Activated CD4-positive, alpha-beta T cell treated with anti-CD3 and anti-CD28 coated beads, Interleukin-2, amount 50 U/mL, for 48 hours (primary cell): ENCODE measurements at places on chromosomes 12 and 14.

DNA sequence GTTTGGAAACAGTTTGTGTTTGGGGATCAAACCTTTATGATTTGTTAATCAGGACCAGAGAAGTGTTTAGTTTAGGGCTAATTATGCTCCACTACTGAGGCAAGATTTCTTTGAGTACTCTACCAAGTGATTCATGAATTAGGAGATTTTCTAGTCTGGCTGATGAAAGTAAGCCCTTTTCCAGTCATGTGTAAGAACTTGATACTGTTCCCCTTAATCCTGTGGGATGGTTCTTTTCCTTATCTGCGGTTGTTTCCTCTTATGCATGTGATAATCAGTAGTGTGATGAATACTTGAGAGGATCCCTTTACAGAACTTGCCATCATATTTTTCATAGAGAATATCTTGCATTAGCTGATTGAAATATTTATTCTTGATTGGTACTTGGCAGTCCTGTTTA lies 42.1 kb downstream of the DYRK2 start:
- no peak for DNase-seq

DNA sequence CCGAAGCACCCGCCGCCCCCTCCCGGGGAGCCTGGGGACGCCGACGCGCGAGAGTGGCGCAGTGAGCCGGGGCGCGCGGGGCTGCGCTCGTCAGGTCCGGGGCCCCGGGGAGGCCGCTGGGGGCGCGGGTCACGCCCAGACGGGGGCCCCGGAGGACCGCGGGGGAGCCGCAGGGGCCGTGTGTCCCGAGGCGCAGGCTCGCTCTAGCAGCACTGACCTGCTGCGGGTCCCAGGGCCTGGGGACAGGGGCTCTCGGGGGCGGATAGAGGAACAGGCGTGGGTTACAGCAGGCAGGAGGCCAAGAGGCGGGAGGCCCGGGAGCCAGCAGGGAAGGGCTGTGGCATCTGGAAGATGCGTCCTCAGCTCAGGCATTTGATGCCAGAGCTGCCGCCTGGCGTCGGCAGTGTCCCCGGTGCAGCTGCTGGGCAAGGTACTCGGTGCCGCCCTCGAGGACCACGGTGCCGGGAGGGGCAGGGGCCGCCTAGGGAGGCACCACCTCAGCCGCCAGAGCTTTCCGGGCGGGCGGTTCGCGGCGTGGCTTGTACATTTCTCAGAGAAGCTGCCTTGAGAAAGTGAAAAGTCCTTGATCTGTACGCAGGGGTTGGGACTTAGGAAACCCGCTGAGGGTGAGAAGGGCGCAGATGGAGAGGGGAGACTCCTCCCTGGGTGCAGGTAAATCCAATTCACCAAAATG lies 1.2 kb downstream of the WNT5B start:
- DNase-seq: peak; percentile 23

- DNase-seq: no peak
These were observed 7.9 kb upstream of the NAA25 start for GRCh38 chr12:112116232-112117060.

GRCh38 chr12:2113119-2113912 lies 60.5 kb downstream of the CACNA1C start:
- no peak for DNase-seq

GRCh38 chr14:88005978-88006851 lies 1.3 kb downstream of the GPR65 start:
- DNase-seq: peak; percentile 56

- DNase-seq: no peak
These were observed 116.4 kb upstream of the CCND2 start for GRCh38 chr12:4157122-4157521.

DNA sequence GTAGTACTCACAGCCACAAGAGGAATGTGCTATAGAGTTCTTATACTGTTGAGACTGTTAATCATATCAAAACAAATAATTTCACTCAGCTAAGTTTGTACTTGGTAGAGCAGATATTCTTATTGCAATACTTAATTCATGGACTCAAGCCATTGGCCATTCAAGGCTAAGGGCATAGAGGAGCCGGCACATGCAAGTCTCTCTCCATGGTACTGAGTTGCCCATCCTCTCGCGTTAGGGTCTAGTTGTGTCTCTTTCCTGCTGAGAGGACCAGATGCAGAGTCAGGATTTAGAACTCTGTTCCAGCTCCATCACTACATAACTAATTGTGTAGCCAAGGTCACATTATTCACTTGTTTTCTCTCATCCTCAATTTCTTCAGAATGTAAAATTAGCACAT lies 14.4 kb upstream of the TUNAR start:
- DNase-seq: no peak

GRCh38 chr12:105470601-105471000 lies 140.1 kb downstream of the C12orf75 start:
- DNase-seq: no peak

DNA sequence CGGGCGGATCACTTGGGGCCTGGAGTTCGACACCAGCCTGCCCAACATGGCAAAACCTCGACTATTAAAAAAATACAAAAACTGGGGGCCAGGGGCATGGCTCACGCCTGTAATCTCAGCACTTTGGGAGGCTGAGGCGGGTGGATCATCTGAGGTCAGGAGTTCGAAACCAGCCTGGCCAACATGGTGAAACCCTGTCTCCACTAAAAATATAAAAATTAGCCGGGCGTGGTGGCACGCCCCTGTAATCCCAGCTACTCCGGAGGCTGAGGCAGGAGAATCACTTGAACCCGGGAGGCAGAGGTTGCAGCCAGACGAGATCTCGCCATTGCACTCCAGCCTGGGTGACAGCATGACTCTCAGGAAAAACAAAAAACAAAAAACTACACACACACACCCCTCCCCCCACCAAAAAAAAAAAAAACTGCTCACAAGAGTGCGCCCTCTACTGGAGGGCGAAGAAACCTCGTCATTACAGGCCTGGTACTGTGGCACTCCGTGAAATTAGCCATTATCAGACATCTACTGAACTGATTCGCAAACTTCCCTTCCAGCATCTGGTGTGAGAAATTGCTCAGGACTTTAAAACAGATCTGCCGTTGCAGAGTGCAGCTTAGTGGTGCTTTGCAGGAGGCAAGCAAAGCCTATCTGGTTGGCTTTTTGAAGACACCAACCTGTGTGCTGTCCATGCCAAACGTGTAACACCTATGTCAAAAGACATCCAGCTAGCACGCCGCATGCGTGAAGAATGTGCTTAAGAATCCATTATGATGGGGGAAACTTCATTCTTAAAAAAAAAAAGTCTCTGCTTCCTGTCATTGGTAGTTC lies 7.7 kb downstream of the PPP1R3E start:
- peak; percentile 57 for DNase-seq

GRCh38 chr12:124397807-124398577 lies 103.1 kb downstream of the RFLNA start:
- DNase-seq: no peak

GRCh38 chr14:49858383-49858782 lies 5.8 kb upstream of the NEMF start:
- no peak for DNase-seq

GRCh38 chr14:100715332-100715731 lies 11.4 kb upstream of the DLK1 start:
- no peak for DNase-seq

DNA sequence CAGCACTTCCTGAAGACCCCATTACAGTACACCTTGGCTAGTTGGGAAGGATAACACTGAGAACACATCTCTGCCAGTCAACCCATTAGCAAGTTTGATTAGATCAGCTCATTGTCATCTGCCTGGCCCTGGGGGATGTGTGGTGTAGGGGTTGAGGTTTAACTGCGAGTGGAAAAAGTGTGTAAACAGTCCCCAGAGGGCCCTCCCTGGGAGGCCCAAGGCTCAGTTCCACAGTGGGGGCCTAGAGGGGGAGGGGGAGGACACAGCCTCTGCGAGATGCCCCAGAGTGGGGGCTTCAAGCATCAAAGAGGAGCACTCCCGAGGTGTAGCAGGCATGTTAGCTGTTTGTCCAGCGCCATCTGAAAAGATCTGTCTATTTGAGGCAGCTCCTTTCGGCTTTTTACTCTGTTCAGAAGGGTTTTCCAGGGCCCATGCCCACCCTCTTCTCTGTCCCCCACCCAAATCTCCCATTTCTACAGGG lies 344 bp downstream of the LPAR5 start:
- DNase-seq: peak; percentile 58

- no peak for DNase-seq
These were observed 305.6 kb downstream of the RPS29 start for GRCh38 chr14:49280566-49280965.

DNA sequence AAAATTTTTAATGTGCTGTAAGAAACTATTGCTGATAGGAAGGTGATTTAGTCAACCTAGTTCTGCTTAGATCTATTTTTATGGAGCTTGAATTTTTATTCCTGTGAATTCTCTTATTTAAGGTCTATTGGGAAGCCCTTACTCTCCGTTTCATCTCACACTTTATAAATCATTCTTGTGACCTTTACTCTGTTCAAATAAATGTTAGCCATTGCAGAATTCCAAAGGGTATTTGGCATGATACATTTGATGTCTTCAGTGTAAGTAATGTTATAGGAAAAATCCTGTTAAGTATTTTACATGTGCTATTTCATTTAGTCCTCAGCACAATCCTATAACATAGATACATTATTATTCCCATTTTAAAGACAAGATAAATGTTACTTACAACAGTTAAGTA lies 12.5 kb downstream of the PTPRQ start:
- DNase-seq: no peak
